ENCODE measurements at places on chromosomes 6 and 20.

DNA sequence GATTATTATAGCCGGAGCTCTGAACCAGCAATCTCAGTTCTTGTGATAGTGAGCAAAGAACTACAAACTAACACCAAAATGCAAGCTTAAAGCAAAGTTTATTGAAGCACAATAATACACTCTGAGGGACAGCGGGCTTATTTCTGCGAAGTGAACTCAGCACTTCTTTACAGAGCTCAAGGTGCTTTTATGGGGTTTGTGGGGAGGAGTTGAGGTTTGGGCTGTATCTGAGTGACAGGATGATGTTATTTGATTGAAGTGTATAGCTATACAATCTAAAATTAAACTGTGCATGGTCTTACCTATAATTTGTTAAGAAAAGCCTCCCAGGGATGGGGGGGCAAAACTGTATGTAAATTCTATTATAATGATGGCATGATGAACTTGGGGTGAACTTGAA, 1.0 kb upstream of the HFE start:
- no peak for DNase-seq

- DNase-seq: peak; percentile 29
These were observed 36.2 kb downstream of the SUN5 start for GRCh38 chr20:32967961-32968457.

- DNase-seq: no peak
These were observed 69.4 kb upstream of the BMP2 start for GRCh38 chr20:6698056-6698455.

DNA sequence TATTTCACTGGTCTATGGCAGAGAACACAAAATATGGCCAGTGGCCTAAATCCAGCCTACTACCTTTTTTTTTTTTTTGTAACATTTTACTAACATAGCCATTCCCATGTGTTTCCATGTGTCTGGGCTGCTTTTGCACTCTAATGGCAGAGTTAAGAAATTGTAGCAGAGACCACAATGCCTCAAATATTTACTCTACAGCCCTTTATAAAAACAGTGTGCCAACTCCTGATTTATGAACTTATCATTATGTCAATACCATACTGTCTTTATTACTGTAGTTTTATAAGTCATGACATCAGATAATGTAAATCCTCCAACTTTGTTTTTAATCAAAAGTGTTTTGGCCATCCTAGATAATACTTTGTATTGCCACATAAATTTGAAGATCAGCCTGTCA, 27.4 kb upstream of the CAP2 start:
- no peak for DNase-seq

DNA sequence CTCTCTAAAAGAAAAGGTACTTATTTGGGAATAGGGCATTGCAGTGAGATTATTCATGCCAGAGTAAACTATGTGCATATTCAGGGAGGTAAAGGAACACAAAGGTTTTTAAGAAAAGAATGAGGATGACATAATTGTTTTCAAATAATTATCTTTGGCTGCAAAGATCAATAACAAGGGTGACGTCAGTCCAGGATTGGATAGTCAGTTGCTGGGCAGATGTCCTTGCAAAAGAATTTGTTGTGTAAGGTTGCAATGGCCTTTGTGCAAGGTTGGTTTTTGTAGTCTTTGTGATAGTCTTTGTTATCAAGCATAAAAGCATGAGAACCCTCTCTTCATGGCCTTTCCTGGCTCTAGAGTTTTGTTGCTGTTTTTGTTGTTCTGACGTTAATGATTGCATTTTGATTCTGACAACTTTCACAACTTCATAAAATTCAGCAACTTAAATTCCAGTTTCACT, 17.7 kb downstream of the LOC128125822 start:
- no peak for DNase-seq

DNA sequence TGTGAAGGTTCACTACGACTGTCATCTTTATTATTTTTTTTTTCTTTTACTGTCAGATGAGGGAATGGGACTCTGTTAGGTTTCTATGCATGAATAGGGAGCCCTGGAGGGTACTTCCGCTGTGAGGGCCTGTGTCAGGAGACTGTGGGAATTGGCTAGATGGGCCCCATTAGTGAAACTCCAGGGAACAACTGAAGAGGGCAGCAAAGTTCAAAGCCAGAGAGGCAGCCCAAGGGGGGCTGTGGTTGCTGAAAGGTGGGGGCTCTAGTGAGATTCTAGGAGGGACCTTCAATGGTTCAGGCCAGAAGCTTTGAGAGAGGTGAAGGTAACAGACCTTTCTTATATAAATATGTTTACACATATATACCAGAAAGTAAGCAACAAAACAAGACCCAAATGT, 13.2 kb upstream of the EPB41L1 start:
- no peak for DNase-seq

GRCh38 chr6:7461416-7461815, 71.8 kb downstream of the RIOK1 start:
- DNase-seq: no peak

DNA sequence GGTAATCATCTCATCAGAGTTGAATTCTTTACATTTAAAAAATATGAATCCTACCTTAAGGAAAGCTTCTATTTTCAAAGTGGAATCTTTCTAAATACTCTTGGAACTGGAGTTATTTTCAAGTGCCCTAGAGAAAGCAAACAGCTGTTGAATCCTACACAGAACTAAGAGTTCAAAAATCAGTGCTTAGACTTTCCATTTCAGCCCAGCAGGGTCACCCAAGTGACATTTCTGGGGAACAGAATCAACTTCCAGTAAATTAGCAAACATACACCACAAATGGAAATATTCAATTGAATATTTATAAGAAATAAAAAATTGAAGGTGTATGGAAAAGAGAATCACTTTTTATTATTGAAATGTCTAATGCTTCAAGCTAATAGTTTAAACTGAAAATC, 427.7 kb upstream of the NOX3 start:
- DNase-seq: no peak

GRCh38 chr20:34891166-34892062, 15.0 kb downstream of the ACSS2 start:
- no peak for DNase-seq

- DNase-seq: no peak
These were observed 50.0 kb upstream of the PTPN1 start for GRCh38 chr20:50460115-50460607.

DNA sequence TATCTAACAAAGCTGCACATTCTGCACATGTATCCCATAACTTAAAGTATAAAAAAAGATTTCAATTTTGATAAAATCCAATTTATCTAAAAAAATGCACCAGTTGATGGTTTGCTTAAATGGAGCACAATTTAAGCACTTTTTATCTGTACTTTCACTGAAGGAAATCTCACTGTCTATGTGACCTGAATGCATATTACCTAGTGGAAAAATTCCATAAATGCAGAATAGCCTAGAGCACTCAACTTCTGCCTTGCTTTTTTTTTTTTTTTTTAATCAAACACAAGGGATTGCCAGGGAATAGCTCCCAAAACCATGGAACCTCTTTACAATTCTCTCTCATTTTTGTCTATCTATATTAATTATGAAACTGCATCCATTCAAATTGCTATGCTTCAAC, 80.4 kb downstream of the RFPL4B start:
- DNase-seq: no peak

- no peak for DNase-seq
These were observed 191.6 kb upstream of the SUPT3H start for GRCh38 chr6:45569210-45569945.

DNA sequence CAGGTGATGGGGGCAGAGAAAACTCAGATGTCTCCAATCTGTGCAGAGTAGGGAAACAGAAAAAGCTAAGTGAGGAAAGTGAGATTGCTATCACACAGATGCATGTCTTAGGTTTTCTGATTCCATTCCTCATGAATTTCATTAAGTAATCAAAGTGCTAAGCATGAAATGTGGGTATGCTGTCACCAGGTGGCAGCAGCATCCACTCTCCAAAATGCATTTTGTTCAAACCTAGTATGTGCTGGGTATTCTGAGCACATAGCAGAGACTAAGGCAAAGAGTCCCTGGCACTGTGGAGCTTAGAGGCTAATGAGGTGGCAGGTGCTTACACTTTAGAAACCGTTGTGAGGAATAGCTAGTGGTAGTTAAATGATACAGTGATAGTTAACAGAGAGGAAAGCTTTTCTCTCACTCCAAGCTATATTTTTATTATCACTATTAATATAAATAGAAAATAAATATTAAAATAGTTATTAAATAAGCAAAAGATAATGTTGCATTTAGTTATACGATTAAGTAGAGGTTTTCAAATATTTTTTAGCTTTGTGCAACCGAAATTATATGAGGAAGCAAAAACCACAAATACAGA, 179.5 kb downstream of the CDH26 start:
- peak; percentile 13 for DNase-seq

- DNase-seq: no peak
These were observed 64.1 kb upstream of the CLVS2 start for GRCh38 chr6:122931916-122932315.

GRCh38 chr6:148200293-148200692, 142.3 kb upstream of the SASH1 start:
- DNase-seq: no peak

DNA sequence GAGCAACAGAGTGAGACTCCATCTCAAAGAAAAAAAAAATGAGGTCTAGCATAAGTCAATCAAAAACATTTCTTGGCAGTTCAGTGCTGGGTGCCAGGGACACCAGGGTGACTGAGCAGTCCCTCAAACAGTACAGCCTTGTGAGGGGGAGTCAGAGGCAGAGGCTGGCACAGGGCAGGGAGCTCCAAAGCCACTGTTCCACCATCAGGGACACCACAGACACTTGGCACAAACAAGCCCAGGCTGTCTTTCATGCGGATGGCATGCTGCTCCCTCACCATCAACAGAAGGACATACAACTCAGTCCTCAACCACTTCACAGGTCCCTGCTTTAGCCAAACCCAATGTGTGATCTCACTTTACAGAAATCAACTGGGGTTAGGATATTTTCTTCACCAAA, 36.0 kb upstream of the GRM4 start:
- no peak for DNase-seq

GRCh38 chr20:19967445-19967844, 49.7 kb upstream of the NAA20 start:
- no peak for DNase-seq

- DNase-seq: no peak
These were observed 353.7 kb downstream of the PRKN start for GRCh38 chr6:162373868-162374267.

DNA sequence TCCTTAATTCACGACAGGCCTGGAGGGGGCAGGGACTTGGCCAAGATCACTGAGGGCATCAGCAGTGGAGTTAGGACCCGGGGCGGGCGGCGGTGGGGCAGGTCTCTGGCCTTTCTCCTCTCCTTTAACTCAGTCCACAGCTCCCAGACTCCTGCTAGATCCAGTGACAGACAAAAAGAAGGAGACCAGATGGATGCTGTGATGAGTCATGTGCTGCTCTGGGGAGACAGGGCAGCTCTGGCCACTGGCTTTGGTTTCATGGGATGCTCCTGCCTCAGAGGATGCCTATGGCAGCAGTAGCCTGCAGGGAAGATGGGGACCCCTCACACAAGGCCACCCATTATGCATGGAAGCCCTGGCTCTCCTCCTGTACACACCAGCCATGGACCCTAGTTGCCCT, 20.5 kb downstream of the EPB41L1 start:
- DNase-seq: no peak

DNA sequence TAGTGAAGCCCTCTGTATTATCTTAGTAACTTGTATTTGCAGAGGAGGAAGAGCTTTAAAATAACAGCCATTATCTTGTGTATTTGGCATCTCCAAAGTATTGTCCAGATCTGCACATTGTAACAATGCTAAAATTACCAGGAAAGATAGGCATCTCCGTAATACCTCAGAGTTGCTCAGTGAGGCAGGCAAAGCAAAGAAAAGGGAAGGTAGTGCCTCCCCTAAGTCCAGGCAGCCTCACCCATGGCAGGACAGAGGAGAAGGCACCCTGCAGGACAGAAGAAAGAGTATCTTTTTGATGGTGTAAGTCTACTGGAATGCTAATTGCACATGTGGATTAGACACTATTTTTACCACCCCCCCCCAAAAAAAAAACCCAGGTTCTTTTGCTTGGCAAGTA, 13.6 kb upstream of the SSTR4 start:
- DNase-seq: no peak

All from activated CD8-positive, alpha-beta memory T cell treated with anti-CD3 and anti-CD28 coated beads for 4 hours (primary cell).